ENCODE measurements at places on chromosomes 16 and 17.

DNA sequence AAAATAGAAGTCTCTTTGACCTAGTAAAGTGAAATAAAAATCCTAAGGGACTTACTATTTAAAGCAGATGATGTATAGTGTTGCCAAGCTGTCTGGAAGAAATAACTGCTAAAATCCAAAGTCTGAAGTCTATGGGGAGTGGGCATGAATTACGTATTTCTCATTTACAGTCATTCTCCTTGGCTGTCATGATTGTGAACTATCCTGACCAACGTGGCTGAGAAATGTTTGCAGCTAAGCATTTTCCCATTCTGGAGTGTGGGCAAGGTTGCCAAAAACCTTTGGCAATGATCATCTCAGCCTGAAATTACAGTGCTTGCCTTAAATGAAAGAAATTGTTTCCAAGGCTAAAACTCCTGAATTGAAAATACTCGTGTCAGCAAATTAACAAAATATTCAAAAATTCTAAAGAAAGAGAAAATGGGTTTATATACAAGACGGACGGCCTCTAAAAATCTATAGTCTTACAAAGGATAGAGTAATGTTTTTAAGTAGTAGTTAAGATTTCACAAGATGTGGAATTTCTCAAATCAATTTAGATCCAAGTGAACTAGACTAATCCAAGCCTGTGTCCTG lies 77.0 kb downstream of the CACNG1 start:
- DNase-seq, result no peak

- DNase-seq, result no peak
Observed at GRCh38 chr17:74798239-74798707, 22.1 kb upstream of the NAT9 start.

DNA sequence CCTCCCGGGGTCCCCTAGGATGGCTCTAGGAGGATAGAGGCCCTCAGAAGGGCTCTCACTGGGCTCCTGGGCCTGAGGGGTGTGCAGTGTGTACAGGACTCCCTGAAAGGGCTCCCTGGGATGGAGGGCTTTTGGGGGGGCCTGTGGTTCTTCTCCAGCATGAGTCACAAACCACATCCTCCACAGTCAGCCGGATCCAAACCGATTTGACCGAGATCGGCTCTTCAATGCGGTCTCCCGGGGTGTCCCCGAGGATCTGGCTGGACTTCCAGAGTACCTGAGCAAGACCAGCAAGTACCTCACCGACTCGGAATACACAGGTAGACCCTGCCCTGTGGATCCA lies 4.5 kb downstream of the TRPV2 start:
- no peak for DNase-seq

DNA sequence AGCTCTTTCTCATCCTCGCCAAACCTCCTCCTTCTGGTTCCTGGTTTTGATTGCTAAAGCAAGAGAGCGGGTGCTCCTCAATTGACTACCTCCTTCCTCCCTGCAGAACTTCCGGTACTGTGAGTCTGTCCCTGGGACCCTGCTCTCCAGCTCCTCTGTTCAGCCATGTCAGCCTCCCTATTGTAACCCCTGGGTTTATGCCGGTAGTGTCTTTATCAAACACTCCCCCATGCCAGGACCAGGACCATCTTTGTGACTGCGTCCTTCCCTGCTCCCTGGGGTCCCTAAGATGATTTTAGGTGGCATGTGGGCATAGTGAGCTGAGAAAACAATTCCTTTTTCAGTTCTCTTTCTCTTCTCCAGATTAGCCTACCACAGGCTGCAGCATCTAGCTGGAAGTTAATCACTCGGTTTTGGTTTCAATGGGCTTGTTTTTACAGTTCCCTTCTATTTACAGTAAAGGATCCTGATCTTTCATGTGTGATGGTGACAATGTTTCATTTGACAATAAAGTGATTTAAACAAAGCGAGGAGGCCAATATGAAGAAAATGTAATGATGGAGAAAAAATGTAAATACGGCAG lies 27.7 kb upstream of the IL21R start:
- DNase-seq, result no peak

- no peak for DNase-seq
Observed at GRCh38 chr17:34837876-34838478, 123.3 kb downstream of the CCT6B start.

DNA sequence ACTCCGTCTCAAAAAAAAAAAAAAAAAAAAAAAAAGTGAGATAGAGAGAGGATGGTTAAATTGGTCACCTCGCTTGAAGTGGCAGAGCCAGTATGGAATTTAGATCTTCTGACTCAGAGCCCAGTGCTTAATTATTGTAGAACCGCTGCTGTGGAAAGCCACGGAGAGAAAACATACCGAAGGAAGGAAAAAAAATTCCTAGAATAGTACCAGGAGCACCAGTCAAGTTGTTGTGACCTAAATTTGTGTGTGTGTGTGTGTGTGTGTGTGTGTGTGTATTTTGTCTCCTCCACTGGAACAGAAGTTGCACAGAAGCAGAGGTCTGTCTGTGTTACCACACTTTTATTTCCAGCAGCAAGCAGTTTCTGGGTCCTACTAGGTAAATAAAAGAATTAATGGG lies 10.6 kb upstream of the NUP85 start:
- no peak for DNase-seq

DNA sequence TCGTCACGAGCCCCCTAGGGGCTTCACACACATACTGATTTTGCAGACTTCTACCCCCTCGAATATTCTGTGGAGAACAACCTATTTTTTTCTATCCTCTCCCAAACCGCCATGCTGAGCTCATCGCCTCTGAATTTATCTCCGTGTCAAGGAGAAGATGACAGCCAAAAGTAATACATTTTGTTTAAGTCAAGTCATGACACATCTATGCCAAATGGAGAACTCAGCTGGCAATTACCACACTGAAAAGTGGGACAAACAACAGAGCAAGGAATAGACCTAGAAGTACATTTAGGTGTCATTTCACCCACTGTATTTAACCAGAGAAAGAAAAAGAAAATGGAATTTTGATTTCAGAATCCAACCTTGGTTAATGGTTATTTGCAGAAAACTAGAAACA lies 260.2 kb downstream of the SLC39A11 start:
- no peak for DNase-seq

- no peak for DNase-seq
Observed at GRCh38 chr16:86874141-86874540, 295.8 kb downstream of the FOXL1 start.

- DNase-seq, result no peak
Observed at GRCh38 chr17:18084256-18084655, 3.5 kb upstream of the DRG2 start.

DNA sequence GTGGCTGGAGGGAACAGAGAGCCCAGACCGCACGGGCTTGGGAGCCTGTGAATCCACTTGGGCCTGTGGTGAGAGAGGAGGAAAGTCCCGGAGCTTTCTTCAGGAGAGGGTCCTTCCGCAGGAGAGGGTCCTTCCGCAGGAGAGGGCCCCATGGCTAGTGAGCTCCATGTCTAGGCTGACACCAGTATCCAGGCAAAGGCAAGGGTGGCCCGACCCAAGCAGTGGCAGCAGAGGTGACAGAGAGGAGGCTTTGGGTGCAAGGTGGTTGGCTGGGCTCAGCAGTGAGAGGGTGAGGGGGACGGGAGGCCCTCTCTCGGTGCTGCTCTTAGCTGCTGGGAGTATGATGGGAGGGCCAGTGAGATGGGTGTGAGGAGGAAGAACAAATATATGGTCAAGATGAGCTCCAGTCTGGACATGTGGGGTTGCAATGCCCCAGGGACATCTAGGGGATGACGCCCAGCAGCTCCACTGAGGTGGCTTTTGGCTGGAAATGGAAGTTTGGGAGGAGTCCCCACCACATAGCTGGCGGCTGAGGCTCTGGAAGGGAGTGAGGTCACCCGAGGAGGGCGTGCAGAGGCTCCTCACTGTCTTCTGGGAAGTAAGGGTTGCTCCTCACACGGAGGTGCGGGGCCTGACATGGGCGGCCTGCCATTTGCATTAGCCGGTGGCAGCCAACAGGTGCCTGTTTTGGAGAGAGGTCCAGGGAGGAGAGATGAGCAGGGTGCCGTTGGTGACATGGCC lies 2.3 kb upstream of the HSD3B7 start:
- DNase-seq, result no peak

GRCh38 chr16:51919736-51920135 lies 627.2 kb downstream of the TOX3 start:
- no peak for DNase-seq

DNA sequence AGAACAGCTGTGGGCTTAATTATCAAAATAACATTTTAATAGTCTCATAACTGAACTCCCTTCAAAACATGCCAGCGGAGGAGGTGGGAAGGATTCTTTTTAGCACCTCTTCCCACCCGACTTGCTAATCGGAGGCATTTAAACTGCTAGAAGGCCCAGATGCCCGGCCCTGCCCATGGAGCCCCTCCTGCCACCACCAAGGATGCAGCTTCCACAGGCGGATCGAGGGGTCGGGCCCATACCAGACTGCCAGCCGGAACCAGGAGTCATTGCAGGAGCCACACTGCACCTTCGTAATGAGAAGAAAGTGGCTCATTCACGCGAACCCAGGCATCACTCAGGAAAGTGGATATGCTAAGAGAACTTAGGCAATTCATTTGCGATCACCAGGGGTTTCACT lies 201.2 kb downstream of the C16orf78 start:
- no peak for DNase-seq

DNA sequence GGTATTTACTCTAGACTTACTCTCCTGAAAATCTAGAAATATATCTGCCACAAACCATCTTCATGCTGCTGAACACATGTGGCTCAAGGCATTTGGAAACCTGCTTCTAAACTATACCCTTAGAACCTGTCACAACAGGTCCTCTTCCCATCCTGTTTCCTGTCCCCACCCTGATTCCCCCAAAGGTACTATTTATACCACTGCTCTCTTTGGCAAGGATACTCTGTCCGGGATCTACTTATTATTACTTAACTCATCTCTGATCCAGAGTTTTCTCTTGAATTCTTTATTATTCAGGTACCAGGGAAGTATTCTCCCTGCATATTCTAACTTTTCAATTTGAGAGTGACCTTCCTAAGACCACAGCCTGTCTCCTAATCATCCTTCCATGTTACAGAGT lies 33.4 kb downstream of the TRAF4 start:
- no peak for DNase-seq

GRCh38 chr17:78735832-78736525 lies 46.1 kb downstream of the CYTH1 start:
- no peak for DNase-seq

GRCh38 chr17:48462946-48463345 lies 32.9 kb upstream of the SKAP1 start:
- no peak for DNase-seq

- peak; percentile 69 for DNase-seq
Observed at GRCh38 chr16:48126801-48127644, 28.8 kb downstream of the ABCC12 start.

DNA sequence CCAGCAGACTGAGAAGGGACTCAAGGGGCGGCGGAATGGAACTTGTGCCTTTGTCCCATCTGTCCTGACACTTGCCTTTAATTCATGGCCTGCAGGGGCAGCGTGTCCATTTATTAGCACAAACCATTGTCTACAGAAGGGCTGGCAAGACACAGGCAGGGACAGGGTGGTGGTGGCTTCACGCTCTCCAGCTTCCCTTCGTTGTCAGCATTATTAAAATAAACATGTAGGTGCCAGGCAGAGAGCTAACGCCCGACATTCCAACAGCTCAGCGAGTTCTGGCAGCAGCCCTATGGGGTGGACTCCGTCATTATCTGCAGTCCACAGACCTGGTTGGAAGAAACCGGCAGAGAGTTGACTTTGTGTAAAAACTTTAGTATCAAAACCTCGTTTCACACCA lies 16.3 kb downstream of the DNAI2 start:
- no peak for DNase-seq

GRCh38 chr16:65116216-65116615 lies 5.6 kb downstream of the CDH11 start:
- DNase-seq, result no peak

DNA sequence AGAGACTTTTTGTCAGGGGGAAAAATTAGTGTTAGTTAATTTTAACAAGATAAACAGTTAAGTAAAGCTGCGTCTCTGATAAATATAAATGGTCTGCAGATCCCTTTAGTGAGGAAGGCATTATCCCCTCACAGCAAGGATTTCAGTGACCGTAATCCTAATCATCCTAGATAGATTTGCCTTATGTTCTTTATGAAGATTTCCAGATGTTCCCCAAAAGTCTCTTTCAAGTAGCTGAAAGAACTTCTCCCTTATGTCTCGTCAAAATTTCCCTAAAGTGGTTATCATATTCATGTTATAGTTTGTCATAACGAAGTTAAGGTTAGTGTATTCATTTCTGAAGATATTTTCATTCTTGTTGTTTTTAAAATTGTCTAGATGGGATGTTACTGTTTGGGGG lies 5.6 kb downstream of the MOSMO start:
- no peak for DNase-seq

DNA sequence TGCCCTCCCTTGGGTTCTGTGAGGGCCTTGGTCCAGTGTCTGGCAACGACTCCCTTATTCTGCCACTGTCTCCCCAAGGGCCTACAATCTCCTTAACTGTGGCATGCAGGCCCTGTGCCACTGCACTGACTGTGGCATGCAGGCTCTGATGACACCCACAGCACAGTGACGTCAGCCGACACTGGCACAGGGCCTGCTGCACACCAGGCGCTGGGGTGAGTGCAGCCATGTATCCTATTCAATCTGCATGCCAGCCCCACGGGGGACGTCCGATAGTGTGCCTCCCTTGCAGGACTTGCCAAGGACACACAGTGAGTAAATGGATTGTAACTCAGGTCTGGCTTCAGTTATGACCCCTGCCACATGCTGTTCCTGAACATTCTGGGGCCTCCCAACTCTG lies 39.8 kb upstream of the RASD1 start:
- peak; percentile 65 for DNase-seq

DNA sequence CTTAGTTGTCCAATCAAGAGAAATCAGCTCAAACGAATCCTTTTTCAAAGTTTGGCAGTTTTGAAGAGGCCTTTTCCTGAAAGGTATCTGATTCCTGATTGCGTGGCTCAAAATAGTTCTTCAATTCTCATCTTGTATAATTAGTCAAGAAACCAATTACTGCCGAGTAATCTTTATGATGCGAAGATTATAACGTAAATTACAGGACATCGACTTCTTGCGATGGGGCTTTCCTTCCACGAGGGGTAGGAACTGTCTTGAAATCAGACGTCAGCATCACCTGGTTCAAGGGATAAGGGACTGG lies 644 bp upstream of the ARL2BP start:
- no peak for DNase-seq

GRCh38 chr16:57427824-57428223 lies 19.4 kb downstream of the CIAPIN1 start:
- no peak for DNase-seq

DNA sequence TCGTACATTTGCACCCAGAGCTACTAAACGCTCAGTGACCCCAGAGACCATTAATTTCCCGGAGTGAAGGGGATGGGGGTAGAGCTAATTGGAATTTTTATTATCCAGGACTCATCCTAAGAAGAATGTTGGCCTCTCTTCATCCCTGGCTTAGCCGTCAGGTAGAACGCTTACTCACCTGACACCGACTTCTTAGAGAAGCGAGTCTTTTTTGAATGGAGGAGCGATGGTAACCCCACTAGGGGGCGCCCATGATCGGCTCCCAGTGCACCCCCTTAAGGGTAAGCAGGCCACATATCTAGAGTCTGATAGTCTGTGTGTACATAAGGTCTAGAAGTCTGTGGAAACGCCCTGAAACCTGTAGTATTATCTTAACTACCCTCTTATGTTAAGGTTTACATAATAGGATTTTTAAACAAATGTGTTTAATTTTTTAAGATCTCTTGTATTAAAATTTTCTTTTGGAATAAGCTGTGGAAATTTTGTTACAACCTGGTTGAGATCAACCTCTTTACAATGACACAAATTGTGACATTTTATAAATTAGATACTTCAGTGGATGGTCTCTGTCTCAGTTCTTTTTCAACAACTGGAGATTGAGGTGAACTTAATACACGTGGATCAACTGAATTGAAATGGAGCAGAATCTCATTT lies 229.8 kb downstream of the CPPED1 start:
- DNase-seq, result peak; percentile 34

- DNase-seq, result no peak
Observed at GRCh38 chr16:72722552-72722951, 325.4 kb downstream of the ZFHX3 start.

Data from posterior cingulate gyrus (tissue), 11 donors.